Stimulated activated CD8-positive, alpha-beta memory T cell treated with anti-CD3 and anti-CD28 coated beads, Interleukin-7, amount 100 ng/mL, for 48 hours (primary cell): ENCODE measurements at places on chromosomes 2 and 18.

GRCh38 chr18:31801078-31801477, 40.4 kb upstream of the SLC25A52 start:
- DNase-seq: no peak

GRCh38 chr18:47334966-47335365, 83.5 kb upstream of the SKOR2 start:
- no peak for DNase-seq

GRCh38 chr2:127404466-127405254, 13.6 kb upstream of the PROC start:
- DNase-seq: no peak

- no peak for DNase-seq
These were observed 258.1 kb upstream of the RAB12 start for GRCh38 chr18:8351161-8351560.

DNA sequence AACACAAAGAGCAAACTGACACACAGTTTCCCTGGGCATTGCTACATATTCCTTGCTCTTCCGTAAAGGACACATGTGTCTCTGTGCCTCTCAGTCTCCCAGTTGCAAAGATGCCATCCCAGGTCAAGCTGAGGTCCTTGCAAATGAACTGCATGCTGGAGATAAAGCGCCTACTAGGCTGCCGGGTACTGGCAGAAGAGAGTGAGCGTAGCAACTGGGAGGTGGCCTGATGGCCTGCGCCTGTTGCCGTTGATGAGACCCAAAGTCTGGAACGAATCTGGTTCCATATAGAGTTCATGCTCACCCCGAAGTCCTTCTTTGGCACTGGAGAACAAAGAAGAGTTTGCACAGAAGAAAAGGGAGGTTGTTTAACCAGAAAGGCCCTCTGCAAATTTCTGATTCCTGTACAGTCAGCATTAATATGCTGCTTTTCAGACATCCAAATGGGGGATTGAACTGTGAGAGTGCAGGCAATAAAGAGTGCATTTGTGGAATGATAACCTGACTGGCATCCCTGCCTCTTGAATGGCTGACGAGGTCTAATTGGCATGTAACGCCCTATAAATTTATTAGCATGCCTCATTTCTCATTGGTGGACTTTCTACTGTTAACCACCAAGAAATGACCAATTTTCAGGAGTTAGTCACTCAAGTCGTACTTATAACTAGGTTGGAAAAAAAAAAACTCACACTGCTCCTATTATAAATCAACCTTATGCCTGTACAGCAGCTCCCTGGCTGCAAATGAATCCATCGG, 78.7 kb downstream of the GBX2 start:
- no peak for DNase-seq

- no peak for DNase-seq
These were observed 58.7 kb upstream of the CDH20 start for GRCh38 chr18:61274416-61274960.

GRCh38 chr2:233822781-233823730, 31.3 kb downstream of the HJURP start:
- no peak for DNase-seq

GRCh38 chr2:21841341-21841740, 717.6 kb downstream of the TDRD15 start:
- no peak for DNase-seq

DNA sequence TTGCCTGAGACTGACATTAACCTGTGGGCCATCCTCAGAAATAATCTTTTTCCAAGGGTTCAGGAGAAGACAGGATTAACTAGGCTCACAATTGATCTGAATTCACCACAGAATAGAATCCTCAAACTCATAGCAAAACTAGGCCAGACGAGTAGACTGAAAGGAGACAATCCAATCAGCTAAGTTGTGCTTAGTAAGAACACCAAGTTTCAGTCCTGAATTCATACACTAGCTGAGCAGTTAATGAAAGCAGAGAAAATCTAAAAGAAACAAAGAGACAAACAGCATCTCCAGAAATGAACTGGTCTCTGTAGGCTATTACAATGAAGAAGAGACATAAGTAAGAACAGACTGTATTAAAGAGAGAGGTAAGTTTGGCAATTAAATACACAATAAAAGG, 89.5 kb downstream of the GORASP2 start:
- no peak for DNase-seq

GRCh38 chr2:86631846-86632485, 8.3 kb upstream of the RNF103 start:
- no peak for DNase-seq

GRCh38 chr18:62453864-62454263, 69.0 kb upstream of the ZCCHC2 start:
- no peak for DNase-seq

- no peak for DNase-seq
These were observed 33.4 kb upstream of the VPS54 start for GRCh38 chr2:64052463-64053241.

DNA sequence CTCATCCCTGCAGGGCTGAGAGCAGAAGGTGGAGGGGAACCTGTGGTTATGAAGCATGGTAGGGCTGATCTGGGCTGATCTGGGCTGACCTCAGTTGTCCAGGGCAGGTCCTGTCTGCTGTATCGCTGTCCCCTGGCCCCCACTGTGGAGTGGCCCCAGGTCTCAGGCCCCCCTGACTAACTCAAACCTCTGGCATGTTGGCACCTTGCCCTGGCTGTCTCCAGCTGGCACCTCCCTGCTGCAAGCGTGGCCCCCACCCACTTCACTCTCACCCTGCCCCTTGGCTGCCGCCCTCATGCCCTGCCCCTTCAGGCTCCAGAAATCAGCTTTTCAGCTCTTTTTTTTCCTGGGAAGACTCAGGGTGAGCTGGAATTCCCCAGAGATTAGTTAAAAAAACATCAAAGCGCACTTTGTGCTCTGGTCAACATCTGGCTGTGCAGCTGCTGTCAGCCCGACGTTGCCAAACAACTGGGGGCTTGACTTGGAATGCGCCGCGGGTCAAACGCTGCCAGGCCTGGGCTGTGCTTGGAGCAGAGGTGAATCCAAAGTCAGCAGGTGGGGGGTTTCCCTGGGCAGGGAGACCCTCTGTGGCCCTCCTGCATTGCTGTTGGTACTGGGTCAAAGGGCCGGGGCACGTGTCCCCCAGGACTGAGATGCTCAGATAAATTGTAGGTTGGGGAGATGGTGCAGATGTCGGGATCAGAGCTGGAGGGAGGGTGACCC, 173.8 kb upstream of the HDAC4 start:
- no peak for DNase-seq

GRCh38 chr2:219428469-219428868, 6.2 kb upstream of the SPEG start:
- DNase-seq: no peak

- no peak for DNase-seq
These were observed 188.9 kb downstream of the LTBP1 start for GRCh38 chr2:33135645-33136044.

- DNase-seq: no peak
These were observed 289.2 kb upstream of the SLC39A10 start for GRCh38 chr2:195367809-195368208.

DNA sequence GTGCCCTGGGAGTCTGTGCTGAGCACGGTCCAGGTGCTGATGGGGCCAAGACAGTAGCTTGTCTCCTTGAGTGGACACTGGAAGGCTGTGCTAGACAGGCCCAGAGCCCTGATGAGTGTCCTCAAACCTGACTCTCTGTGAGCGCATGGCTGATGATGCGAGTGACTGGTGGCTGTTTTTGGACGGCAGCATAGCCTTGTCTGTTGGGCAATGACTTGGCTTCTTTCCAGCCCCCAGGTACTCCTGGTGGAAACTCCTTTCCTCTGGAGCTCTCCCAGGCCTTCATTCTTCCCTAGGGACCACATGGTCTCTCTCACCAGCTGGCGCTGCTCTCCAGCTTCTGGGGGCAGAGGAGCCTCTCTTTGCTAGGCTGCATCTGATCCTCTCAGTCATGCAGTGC, 207.6 kb upstream of the SMIM21 start:
- no peak for DNase-seq

DNA sequence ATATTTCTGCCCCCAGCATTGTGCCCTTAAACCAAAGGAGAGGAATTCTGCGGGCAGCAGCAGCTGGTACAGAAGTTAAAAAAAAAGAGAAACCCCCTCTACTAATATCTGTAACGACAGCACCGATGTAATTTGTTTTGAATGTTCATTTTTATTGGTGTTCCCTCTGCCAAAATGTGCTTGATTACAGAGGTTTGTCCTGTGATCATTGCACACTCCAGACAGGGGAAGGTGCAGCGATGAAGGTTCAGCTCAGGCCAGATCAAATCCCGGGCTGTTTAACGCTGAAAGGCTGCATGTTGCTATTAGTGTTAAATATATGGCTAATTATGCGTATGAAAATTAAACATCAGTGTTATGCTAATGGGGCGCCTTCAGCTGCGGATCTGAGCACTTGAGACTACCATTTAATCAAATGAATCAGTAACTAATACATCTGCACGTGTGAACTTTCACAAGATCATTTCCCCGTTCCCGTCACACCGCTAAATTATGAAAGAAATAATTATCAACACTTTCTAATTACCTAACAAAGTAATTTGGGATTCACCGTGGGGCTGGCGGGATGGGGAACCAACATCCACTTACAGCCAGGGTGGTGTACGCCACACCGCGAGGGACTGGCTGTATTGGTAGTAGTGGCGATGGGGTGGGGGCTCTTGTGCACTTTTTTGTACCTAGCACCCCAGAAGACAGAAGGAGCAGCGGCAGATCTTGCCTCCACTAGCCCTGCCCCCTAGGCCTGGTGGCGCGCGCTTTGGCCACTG, 1.5 kb upstream of the DLX1 start:
- DNase-seq: no peak

DNA sequence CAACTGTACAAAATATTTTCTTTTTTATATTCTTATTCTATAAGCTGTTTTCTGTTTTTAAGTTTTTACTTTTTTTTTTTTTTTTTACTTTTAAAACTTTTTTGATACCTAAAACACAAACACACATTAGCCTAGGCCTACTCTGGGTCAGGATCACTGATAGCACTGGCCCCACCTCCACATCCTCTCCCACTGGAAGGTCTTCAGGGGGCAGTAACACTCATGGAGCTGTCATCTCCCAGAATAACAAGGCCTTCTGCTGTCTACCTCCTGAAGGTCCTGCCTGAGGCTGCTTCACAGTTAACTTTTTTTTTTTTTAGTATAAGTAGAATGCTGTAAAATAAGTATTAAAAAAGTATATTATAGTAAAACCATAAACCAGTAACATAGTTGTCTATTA, 415.1 kb downstream of the PTPRM start:
- no peak for DNase-seq

GRCh38 chr2:232568161-232568560, 17.7 kb downstream of the EIF4E2 start:
- DNase-seq: no peak

GRCh38 chr18:61738488-61738887, 154.3 kb downstream of the RNF152 start:
- DNase-seq: no peak

GRCh38 chr2:158212301-158212700, 110.6 kb downstream of the UPP2 start:
- no peak for DNase-seq

- DNase-seq: no peak
These were observed 259.7 kb upstream of the RBMS1 start for GRCh38 chr2:160753331-160753654.

- no peak for DNase-seq
These were observed 35.4 kb upstream of the MYO3B start for GRCh38 chr2:170142502-170142901.

GRCh38 chr2:45178854-45179253, 169.6 kb upstream of the SIX2 start:
- DNase-seq: no peak

DNA sequence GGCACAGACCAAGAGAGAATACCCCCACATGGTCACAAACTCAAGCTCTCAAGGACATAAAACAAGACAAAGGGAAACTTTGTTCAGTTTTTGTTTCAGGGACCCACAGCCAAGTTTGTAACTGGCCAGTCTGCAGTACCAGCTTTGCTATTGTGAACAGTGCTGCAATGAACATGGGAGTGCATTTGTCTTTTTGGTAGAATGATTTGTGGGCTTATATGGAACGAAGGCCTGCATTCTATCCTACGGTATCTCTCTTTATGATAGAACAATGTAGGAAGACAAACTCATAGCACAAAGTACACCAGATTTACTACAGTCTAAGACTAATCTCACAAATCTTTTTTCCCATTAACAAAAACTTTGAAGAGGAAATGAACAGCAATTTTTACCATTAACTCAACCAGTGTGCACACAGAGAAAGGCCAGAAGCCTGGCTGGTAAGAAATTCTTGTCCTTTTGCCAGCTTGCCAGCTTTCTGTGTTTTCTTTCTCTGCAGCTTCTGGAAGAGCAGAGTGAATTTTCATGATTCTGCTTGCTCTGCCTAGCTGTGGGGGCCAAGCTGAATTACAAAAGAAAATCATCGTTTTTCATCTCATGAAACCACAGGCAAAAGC, 37.1 kb upstream of the FEZ2 start:
- DNase-seq: no peak

GRCh38 chr2:212409560-212409959, 129.0 kb downstream of the ERBB4 start:
- no peak for DNase-seq

DNA sequence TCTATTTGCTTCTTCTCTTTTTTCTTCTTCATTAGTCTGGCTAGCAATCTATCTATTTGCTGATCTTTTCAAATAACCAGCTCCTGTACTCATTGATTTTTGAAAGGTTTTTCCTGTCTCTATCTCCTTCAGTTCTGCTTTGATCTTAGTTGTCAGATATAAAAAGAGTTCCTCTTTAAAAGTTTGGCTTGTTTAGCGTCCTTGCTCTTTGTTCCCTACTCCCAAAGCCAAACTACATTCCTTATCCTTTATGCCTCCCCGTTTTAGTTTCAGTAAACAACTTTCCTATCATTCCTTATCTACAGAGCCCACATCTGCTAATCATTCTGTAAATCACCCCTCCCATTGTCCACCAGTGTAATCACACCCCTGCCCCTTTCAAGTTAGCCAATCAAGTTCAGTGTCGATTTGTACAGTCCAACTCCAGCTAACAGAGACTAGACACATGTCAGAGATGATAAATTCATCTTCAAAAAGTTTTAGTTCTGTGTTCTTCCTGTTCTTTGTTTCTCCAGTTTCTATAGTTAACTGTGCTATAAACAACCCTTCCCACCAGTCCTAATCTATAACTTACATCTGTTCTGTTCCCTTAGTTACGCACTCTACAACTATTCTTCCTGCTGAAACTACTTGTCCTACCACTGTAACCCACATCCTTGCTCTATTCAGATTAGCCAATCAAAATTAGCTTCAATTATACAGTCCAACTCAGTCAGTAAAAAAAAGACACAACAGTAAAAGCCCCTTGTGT, 44.4 kb downstream of the TFPI start:
- no peak for DNase-seq
